ENCODE measurements at places on chromosomes 11 and 22. TPM values are rescaled to one million over a fixed set of nuclear protein-coding genes. Genes with fewer than 3 reads are reported as not detected.

The GLB1L2 gene
- total RNA-seq, result under 0.01 TPM

The SLC35E4 gene
- 10.1 TPM for total RNA-seq

The DRAP1 gene
- total RNA-seq, result 300 TPM

The PRG3 gene
- total RNA-seq, result not detected

The MAP6 gene
- 0.17 TPM for total RNA-seq

The MFRP gene
- total RNA-seq, result not detected

The QSER1 gene
- total RNA-seq, result 17.2 TPM

The SCUBE2 gene
- 1.8 TPM for total RNA-seq

The DENND6B gene
- total RNA-seq, result 2.1 TPM

The E2F8 gene
- not detected for total RNA-seq

The MYO18B gene
- total RNA-seq, result 0.17 TPM

The NAALADL1 gene
- 26.2 TPM for total RNA-seq

The TESMIN gene
- 2.0 TPM for total RNA-seq

GRCh38 chr11:123159183-123159857 is 35.7 kb downstream of the CLMP start:
- no peak for DNase-seq

GRCh38 chr11:110985547-110985946 is 260.0 kb upstream of the POU2AF2 start:
- DNase-seq, result no peak

- DNase-seq, result no peak
Observed at GRCh38 chr11:40987776-40988435, 471.5 kb downstream of the LRRC4C start.

GRCh38 chr11:63610604-63611394 is 3.4 kb downstream of the PLAAT3 start:
- DNase-seq, result no peak

DNA sequence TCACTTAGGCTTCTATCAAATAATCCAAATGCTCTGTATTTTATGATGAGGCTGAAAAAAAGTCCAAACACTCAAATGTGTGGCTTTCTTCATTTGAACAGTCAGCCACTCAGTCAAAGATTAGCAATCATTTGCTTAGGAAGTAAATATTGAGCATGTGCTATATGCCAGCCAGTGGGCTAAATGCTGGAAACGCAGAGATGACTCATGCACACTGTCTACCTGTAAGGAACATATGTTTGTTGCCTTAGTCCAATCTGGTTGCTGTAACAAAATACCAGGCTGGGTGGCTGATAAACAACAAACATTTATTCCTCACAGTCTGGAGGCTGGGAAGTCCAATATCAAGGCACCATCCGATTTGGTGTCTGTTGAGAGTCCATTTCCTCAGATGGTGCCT is 617.3 kb downstream of the NTM start:
- no peak for DNase-seq

- no peak for DNase-seq
Observed at GRCh38 chr11:63022441-63022840, 6.8 kb upstream of the SLC22A8 start.

DNA sequence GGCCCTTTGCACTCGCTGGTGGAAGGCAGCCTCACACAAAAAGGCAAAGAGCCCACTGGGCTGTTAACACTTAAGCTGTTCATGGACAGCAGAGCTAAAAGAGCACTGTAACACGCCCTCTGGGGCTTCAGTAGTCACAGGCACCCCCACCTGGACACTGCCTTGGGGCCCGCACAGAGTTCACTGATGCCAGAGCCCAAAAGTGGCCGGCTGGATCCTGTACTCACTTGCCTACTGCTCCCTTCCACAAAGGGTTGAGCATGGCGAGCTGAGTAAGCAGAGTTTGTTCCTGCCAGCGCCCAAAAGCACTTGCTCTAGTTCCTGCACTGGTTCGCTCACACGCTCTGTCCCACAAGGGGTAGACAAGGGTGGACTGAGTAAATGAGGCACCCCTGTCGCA is 78.8 kb downstream of the RELT start:
- no peak for DNase-seq

DNA sequence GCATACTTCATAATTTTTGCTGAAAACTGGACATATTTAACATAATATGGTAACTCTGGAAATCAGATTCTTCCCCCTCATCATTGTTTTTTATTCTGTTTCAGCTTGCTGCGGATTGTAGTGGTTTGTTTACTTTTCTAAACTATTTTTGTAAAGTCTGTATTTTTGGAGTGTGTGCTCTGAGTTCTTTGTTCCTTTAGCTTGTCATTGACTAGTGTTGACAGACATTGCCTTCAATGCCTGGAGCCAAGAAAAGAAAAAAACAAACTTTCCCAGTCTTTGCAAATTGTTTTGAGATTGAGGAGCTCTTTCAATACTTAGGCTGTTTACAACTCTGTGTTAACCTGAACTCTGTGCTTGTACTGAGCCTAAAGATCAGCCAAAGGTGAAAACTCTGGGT is 137.3 kb upstream of the CEP126 start:
- no peak for DNase-seq

DNA sequence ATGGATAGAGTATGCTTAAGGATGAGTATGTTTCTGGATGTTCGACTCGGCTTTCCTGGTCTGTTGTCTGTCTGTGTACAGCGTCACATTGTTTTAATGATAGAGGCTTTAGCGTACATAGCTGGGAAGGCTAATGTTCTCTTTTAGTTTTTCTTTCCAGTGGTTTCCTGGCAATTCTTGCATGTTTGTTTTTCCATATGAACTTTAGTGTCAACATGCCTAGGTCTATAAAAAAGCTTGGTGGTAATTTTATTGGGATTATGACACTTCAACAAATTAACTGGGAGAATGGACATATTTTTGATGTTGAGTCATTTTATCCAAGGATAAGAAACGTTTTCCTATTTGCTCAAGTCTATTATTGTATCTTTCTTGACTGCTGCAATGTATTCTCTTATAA is 17.6 kb downstream of the F2 start:
- no peak for DNase-seq

DNA sequence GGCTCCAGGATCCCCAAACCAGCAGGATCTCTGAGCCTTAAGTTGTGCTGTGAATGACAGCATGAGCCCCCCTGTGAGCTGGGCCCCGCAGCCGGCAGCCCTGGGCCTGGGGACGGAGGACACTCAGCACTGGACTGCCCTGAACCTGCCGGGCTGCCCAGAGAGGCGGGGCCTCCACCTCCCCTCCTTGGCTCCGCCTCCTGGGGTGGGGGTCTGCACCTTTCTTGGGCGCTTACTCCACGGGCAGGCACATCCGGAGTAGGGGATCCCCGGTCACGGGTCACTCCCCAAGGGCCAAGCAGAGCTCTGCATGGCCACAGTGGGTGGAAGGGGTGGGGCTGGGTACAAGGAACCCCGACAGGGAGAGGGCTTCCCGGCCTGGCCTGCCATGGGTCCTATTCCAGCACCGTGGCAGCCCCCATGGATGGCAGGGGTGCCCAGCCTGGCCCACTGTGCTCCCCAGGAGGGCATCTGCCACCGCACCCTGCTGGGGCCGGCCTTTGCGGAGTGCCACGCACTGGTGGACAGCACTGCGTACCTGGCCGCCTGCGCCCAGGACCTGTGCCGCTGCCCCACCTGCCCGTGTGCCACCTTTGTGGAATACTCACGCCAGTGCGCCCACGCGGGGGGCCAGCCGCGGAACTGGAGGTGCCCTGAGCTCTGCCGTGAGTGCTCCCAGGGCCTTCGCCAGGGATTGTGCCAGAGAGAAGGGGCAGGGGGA is 5.4 kb downstream of the MUC5B start:
- DNase-seq, result no peak

GRCh38 chr22:27792452-27793161 is 8.9 kb downstream of the MN1 start:
- no peak for DNase-seq

DNA sequence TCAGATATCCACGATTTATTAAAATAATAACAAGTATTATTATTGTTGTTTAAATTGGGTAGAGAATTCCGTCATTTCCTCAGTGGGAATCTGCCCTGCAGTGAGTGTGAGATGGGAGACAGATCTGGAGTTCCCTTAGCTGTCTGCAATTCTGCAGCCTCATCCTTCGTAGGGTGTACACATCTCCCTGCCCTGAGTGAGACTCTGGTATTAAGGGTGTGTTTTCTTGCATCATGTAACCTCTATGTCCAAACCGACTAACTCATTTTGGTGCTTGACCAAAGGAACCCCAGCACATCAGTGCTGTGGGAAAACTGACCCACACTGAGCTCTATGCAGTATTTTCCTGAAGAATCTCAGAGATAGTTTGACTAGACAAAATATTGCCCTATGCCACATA is 157.6 kb downstream of the LDLRAD3 start:
- no peak for DNase-seq

DNA sequence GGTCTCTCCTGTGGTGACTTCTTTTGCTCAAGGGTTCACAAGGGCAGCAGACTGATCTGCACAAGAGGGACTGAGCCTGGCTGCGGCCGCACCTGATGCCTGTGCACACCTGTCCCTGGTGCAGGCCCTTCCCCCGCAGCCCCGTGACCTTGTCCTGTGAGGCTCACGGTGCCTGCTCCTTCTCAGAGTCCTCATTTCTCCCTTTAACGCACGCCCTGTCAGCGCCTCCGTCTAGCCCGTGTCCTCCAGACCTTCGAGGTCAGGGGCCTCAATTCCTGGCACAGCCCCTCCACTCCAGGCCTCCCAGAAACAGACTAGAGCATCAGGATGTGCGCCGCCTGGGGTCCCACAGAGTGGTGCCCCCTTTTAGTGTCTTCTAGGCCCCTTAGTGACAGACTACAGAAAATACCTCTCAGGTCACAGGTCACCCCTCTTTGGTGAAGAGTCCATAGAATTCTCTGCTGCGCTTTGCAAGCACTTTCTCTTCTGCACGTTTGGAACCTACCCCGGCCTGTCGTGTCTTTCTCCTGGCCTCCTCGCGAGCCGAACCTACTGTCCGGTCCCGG is 1.0 kb upstream of the DRD4 start:
- DNase-seq, result no peak

- DNase-seq, result peak; percentile 27
Observed at GRCh38 chr11:64028398-64029115, 7.2 kb upstream of the FLRT1 start.

GRCh38 chr22:40348025-40348658 is 1.8 kb downstream of the ADSL start:
- peak; percentile 45 for DNase-seq

GRCh38 chr22:26763633-26764361 is 106.4 kb downstream of the MIAT start:
- peak; percentile 50 for DNase-seq

GRCh38 chr11:118984825-118985224 is 13.1 kb upstream of the CENATAC start:
- DNase-seq, result no peak

DNA sequence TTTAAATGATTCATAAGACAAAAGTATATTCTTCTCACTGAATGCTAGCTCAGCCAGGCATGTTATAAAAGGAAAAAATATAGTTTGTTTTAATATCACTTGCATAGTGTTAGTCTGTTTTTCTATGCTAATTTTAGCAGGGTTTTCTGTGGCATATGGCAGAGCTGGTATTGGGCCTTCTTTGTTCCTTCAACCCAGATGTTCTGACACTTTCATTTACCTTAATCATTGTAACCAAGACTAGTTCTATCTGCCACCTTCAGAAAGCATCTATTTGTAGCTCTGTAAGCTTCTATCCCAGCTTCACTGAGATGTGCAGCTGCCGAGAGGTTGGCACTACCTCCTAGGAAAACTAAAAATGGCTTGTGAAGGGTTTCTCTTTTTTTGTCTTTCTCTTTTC is 338.7 kb downstream of the GUCY1A2 start:
- DNase-seq, result no peak

DNA sequence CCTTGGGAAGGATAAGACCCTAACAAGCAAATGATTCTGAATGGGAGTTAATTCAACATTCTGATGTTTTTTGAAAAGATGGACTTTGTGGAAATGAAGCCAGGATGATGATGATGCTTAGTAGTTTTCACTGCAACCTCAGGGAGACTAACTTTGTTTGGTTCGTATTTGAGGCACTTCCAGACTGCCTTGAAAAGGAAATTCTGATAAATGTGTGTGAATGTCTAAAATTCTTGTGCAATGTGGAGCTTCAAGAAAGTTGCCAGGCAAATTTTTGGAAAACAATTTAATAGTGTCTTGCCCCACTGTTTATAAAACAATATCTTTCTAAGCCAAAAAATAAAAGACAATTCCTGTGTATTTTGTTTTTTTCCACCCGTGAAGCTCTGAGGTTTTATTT is 11.2 kb upstream of the NAV2 start:
- no peak for DNase-seq

- DNase-seq, result no peak
Observed at GRCh38 chr11:16494918-16495691, 138.8 kb upstream of the SOX6 start.

DNA sequence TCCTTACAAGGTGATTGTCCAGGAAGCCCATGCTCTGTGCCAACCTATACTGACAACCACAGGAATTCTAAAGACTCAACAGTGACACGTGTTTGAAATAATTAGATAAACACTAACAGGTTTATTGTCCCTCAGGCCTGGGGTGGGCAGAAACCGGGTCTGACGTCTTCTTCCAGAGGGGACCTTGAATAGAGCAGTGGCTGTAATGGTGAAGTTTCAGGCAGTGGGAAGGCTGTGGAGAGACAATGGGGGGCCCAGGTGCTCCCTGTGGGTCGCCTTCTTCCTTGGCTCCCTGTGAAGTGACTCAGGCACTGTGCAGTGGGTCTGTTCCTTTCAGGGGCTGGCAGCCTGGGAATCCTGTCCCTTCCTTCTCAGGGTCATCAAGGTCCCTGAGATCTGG is 54.6 kb downstream of the OTOG start:
- DNase-seq, result no peak

DNA sequence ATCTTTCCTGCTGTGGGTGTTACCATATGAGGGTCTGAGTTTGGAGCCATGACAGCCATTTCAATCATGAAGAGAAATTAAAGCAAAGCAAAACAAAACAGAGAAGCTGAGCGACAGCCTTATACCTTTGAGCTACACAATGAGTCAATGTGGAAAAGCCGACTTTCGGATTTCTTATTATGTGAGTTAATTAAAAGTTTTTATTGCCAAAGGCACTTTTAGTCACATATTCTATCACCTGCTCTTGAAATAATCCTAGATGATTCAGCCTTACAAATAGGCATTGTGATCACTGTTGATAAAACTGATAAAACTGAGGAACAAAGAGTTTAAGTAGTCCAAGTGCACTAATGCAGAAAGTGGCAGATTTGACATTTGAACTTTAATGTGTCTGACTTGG is 381.9 kb upstream of the TENM4 start:
- DNase-seq, result no peak

- DNase-seq, result no peak
Observed at GRCh38 chr22:38829485-38829884, 14.3 kb downstream of the NPTXR start.

GRCh38 chr11:15770798-15771414 is 585.4 kb downstream of the SOX6 start:
- peak; percentile 36 for DNase-seq
